CD4-positive, alpha-beta memory T cell (primary cell): ENCODE measurements at places on chromosomes 1 and 21. TPM values are rescaled to one million over a fixed set of nuclear protein-coding genes. Genes with fewer than 3 reads are reported as not detected.

Gene SDF4
- total RNA-seq = 125 TPM

Gene PCSK9
- not detected for total RNA-seq

Gene CTSS
- 119 TPM for total RNA-seq

Gene NSUN4
- 26.9 TPM for total RNA-seq

Gene LSS
- total RNA-seq = 54.5 TPM

Gene CFAP141
- not detected for total RNA-seq

Gene STUM
- not detected for total RNA-seq

Gene GPR37L1
- total RNA-seq = not detected

Gene KCNJ10
- total RNA-seq = not detected

Gene TBX15
- total RNA-seq = not detected

Gene FCGR3A
- total RNA-seq = 0.81 TPM

Gene LCE1F
- total RNA-seq = not detected

Gene HSD11B1
- total RNA-seq = not detected

- DNase-seq = no peak
Measured at GRCh38 chr21:28393279-28393678, 599.4 kb downstream of the LTN1 start.

DNA sequence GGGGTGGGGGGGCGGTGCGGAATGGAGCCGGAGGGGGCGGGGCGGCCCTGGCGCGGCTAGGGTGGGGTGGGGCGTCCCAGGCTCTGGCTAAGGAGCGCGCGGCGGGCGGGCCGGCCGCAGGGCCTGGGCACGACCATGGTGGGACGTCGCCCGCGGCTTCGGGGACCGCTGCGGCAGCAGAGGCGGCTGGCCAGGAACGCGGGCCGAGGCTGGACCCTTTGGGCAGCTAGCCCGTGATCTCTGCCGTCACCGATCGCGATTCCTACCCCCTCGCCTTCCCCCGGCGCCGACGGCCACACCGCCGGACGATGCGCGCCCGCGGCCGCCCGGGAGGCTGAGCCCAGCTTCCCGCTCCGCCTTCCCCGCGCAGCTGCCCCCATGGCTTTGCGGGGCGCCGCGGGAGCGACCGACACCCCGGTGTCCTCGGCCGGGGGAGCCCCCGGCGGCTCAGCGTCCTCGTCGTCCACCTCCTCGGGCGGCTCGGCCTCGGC, at the start of gene MAP3K21:
Gene MAP3K21 (plus strand): TSS at position 74 of the 491 bp plus-strand sequence. CDS start 305 bp downstream, at position 379.
- no peak for DNase-seq

GRCh38 chr1:108892356-108893140, 15.8 kb downstream of the GPSM2 start:
- DNase-seq = no peak

GRCh38 chr1:229599218-229599954, 26.5 kb downstream of the TAF5L start:
- DNase-seq = no peak

- DNase-seq = no peak
Measured at GRCh38 chr1:215883004-215883403, 315.9 kb downstream of the KCTD3 start.

- DNase-seq = no peak
Measured at GRCh38 chr21:36757196-36757595, 58.3 kb downstream of the SIM2 start.

DNA sequence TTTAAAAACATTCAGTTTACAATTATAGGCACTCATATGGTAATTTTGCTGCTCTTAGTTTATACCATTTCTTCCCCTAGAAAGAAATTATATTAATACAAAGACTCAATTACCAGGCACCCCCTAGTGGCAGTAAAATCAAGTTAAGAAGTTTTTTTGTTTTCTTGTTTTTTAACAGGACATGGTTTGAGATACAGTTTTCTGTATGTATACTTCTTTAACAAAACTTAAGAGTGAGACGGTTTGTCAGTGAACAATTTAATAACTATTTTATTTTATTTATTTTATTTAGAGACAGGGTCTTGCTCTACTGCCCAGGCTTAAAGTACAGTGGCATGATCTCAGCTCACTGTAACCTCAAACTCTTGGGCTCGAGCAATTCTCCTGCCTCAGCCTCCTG, 224.6 kb downstream of the FAF1 start:
- no peak for DNase-seq

- no peak for DNase-seq
Measured at GRCh38 chr1:33930346-33931110, 66.6 kb downstream of the HMGB4 start.

DNA sequence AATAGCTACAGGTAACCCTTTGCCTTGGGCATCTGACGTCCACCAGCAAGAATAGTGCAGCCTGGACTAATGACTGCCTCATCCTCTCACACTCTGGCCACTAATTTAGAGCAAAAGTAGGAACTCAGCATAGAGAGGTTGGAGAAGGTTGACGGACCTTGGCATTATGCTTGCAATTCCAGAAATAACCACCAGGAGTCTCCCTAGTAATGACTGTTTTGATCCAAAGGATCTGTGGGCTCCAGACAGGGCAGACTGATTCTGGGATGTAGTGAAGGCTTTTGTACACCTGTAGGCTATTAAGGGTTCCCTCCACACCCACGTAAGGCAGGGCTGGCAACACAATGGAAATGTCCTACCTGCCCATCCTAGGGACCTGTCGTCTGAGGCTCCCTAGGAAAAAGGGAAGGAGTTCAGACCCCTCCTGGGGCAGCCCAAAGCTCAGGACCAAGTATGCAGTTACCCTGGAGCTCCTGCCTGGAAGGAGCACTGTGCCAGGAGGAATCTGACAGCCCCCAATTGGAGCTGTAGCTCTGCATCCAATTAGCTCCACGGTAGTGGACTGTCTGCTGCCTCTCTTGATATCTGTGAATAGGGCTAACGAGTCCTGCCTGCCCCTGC, 91.0 kb upstream of the TMEM51 start:
- no peak for DNase-seq

DNA sequence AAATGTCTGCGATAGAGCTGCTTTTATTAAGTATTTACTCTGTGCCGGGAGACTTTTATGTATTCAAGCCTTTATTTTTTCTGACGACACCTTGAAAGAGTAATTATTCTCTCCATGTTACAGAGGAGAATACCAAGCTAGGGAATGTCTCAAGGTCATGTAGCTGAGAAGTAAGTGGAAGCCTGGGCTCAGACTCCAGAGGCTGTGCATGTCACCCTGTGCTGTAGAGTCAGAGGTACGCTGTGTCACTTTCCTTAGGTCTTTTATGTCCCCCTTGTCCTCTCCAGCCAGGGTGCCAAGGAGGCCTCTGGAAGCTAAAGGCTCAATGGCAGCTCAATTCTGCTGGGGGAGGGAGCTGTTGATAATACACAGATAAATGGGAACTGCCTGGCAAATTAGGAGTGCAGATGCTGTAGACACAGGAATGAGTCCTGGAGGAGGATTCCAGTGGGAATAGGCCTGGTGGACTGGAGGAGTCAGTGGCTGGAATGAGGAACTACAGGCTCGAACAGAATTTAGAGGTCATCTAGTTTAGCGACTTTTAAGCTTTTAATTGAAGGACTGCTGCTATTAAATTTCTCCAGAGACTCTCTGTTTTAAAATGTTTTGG, 9.3 kb upstream of the IL19 start:
- no peak for DNase-seq

DNA sequence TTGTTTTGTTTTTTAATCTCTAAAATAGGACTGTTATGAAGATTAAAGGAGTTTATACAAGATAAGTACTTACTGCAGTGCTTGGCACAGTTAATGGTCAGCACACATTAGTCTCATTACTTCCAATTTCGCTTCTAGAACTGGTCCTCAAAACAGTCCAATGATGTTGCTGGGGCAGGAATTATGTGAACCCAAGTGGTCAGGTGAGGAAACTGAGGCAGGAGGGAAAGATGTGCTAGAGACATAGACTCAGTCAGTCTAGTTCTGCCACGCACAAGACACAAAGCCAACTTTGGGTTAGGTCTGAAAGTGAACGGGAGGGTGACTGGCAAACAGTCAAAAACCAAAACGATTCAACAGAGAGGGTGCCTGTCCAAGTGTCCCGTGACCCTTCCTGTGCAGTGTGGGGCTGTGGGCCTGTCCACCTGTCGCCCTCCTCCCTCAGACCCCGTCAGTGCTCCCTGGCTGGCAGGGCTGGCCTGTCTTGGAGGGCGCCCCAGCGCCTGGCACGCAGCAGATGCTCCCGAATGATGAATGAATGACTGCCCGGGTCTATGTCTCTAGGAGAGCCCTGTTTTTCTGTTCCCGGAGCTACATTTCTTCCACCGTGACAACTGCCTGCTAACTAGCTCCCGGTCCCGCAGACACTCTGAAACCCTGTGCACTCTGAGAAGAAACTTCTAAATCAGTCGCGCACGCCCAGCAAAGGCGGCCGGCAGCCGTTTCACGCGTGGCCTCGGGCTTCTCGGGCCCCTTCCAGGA, 2.4 kb downstream of the LRP8 start:
- peak; percentile 4 for DNase-seq

- no peak for DNase-seq
Measured at GRCh38 chr1:220139966-220140365, 46.0 kb downstream of the IARS2 start.

DNA sequence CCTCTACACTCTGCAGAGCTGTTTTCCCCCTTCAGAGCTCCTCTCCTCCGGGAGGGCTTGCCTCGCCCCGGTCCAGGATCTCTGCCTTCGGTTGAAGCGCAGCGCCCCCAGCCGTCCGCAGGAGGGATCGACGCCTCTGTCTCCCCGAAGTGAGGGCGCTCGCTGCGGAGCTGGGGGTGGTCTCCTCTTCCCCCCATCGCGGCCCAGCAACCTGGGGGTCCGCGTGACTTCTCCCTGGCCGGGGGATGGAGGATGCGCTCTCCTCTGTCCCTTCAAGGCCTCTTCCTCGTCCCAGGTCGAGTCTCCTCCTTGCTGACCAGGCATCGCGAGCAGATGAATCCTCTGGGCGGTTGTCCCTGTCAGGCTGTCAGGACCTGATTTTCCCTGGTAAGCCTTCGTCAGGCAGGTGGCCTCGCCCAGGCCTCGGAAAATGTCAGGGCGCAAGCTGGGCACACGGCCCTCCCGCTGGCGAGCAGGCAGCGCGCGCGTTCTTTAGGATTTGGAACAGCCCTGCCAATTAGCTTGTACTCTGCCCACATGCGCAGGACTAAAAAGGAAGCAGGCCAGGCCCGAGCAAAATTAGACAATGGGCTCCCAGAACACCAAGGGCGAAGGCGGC, 90.5 kb downstream of the EDEM3 start:
- no peak for DNase-seq

- no peak for DNase-seq
Measured at GRCh38 chr1:206468571-206468970, 1.7 kb upstream of the IKBKE start.

- DNase-seq = peak; percentile 2
Measured at GRCh38 chr1:245353915-245354775, 199.4 kb downstream of the KIF26B start.

DNA sequence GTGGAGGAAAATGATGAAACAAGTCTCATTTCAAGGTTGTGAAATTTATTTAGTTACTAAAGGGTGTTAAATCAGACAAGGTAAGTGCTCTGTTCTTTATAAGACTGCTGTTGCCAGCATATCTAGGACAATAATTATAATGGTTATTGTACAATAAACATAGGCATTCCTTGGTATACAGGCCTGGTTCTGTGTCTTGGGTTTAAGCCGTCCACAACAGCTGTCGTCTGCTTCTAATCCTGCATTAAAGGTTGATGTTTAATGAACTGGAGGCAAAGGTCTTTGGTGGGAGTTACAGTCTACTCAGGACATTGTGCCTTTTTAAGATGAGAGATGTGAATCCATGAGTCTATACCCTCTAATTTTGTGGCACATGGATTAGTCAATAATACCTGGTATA, 23.4 kb upstream of the FMO4 start:
- DNase-seq = no peak

GRCh38 chr1:8189931-8190483, 127.9 kb upstream of the SLC45A1 start:
- no peak for DNase-seq
